Uterus (tissue), 4 donors: ENCODE measurements at places on chromosomes 2 and 18. TPM values are rescaled to one million over a fixed set of nuclear protein-coding genes. Genes with fewer than 3 reads are reported as not detected.

POTEI gene
- total RNA-seq: 0.26 TPM

VWC2L gene
- not detected for total RNA-seq

DNA sequence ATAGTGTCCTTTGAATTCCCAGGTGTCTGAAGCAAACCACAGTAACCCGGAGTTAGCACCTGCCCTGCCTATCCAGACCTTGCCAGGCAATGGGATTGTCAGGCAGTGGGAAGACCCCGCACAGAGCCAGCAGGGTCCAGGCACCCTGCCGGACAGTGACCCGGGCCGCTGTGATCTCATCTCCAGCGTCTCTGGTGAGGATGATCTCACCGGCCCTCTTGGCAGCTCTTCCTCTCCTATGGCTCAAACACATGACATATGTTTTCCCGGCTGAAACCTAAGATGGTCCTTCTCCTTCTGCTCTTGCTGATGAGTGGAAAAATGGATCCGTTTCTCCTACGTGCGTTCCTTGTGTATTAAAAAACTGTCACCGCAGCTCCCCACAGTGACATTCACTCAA is 75.1 kb downstream of the ACOXL start:
- H3K27me3 ChIP-seq: no peaks in the 10 kb centered on the region
- no peak overlapping the region for H3K27ac ChIP-seq
- no peak overlapping the region for H3K4me3 ChIP-seq

DNA sequence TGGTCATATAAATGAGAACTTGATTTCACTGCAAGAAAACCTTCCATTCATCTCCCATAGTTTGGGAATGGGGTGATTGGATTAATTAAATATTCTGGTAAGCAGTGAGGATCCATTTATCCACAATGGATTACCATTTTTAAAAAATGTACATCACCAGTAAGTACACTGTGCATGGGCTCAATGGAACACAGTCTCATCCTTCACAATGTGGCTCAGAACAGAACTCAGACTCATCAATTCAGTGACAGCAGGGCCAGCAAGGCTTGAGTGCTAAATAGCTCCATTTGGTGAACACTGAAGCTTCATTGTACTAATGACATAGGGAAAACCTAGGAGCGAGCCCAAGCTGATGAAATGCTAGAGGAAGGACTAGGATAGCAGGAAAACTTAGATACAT is 223.8 kb downstream of the CMPK2 start:
- H3K36me3 ChIP-seq: no peaks in the 10 kb centered on the region
- H3K27ac ChIP-seq: no peak overlapping the region
- H3K27me3 ChIP-seq: no peaks in the 10 kb centered on the region
- no peaks in the 10 kb centered on the region for H3K4me1 ChIP-seq

GRCh38 chr2:48808311-48808710 is 52.8 kb upstream of the LHCGR start:
- H3K4me3 ChIP-seq: no peak overlapping the region
- H3K36me3 ChIP-seq: no peaks in the 10 kb centered on the region
- no peaks in the 10 kb centered on the region for H3K27me3 ChIP-seq
- H3K4me1 ChIP-seq: no peaks in the 10 kb centered on the region

GREB1L gene
- 4.8 TPM for total RNA-seq

CNRIP1 gene
- 40.6 TPM for total RNA-seq

COLEC11 gene
- total RNA-seq: not detected

DNA sequence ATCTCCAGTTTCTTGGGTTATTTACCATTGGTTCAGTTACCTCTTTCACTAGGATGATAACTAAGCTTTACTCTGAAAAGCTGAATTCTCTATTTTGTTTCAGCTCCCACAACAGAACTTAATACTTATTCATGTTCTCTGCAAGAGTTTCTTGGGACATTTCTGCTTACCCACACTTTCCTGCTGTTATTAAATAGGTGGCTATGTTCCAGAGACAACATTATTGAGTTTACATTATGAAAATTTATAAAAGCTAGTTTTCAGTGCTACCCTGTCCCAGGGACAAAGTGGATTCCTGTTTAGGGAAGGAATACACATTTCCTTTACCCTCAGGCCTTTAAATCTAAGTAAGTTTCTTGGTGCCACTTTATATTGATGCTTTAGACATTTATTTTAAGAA is 7.0 kb upstream of the GPD2 start:
- no peak overlapping the region for H3K27ac ChIP-seq
- H3K4me3 ChIP-seq: no peak overlapping the region
- no peaks in the 10 kb centered on the region for H3K27me3 ChIP-seq
- no peak for DNase-seq
